Stromal cell of bone marrow (primary cell): ENCODE measurements at places on chromosomes 16 and 17.

GRCh38 chr16:87234601-87235000 is 82.6 kb downstream of the C16orf95 start:
- DNase-seq: no peak

GRCh38 chr16:54657709-54658102 is 273.0 kb upstream of the IRX5 start:
- peak; percentile 28 for DNase-seq

DNA sequence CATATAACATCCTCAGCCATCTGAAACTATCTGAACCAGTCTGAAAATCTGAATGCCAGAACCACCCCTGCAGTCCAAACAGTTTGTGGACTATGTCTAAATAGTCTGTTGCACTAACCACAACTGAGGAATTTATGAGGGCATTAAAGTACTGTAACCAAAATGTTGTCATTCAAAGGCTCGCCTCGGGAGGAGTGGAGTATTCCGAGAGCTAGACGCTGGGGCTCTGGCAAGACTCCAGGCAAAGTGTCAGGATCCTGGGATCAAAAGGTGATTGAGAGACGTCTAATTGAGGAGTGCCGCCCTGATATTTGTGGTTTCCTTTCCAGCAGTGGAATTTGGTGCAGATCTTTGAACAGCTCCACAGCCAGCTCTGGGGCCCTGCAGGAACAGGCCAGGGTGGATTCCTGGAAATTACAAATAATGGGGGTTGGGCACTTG is 142.9 kb upstream of the MYOCD start:
- DNase-seq: peak; percentile 27

DNA sequence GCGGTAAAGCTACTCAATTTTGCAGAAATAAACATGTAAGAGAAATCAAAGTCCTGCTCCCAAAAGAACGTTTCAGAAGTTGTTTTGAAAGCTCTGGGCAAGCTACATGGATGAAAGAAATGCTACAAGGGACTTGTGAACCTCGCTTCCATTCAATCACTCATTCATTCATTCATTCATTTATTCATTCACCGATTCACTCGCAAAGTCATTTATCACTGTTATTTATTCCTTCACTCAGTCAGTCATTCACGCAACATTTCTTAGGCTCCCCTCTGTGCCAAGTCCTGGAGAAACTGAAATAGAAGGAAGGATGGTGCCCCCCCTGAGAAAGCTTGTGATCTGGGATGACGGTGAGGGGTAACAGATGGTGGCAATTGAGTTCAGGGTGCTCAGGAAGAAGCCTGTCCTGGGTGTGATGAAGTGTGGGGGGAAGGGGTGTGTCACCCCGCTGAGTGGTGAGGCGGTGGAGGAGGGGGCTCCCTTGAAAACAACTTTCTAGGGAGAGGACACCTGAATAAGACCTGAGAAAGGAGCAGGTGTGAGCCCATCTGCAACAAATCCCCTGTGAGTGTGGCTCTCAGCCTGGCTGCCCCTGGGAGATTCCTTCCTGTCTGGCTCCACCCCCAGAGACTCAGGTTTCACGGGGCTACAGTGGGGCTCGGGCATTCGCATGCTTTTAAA is 36.3 kb upstream of the PRSS54 start:
- no peak for DNase-seq

DNA sequence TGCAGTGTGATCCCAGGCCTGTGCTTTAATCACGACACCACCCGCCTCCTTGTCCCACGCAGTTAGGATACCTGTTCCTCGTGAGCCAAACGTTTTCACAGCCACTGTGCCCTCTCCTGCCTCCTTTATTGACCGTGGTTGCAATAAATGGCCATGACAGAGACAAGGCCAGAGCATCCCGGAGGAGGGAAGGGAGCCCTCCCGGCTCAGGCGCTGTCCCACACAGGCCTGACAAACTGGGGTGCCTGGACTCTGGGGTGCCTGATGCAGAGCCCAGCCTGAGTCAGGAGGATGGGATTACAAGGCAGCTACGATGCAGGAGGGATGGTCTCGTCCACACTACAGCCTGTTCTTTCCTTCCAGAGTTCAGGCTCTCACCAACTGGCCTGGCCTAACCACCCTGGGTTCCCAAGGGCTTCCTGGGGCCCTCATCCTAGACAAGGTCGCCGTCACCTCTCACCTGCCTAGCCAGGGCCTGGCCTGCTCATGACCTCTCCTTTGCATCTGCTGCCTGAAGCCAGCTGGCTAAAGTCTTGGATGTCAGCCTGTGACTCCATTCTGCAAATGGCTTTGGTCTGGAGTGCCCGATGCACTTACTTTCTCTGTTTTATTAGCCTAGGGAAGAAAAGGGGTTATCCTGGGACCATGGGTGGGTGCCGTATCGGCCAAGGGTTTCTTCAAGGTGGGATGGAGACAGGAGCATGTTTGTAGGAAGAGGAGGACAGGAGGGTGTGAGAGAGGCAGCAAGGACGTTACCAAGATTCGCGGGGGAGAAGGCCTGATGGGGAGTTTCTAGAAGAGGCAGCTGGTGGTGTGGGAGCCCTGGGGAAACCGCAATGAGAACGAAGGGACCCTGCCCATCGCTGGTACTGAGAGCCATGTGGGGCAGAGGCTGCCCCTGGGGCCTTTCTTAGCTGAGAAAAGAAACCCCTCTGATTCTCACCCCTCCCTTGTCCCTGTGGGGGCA is 234.3 kb upstream of the TNRC6C start:
- no peak for DNase-seq

GRCh38 chr16:80564394-80564793 is 23.6 kb downstream of the DYNLRB2 start:
- no peak for DNase-seq

DNA sequence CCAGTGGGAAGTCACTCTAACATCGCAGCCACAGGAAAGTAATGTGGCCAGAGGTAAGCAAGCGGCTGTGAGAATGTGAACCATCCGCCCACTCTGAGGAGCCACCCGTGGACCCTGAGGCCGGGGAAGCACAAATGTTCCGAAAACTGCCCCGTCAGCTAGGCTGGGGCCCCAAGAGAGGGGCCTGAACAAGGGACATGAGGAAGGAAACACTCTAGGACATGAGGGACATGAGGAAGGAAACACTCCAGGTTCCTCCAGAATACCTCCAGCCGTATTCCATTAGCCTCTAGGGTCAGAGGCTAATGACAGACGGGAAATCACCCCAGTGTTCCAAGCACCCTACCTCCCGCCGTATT is 317 bp downstream of the TEFM start:
- DNase-seq: no peak
